ENCODE measurements at places on chromosomes 3 and 15.

GRCh38 chr3:163071713-163072112, 1575.1 kb downstream of the OTOL1 start:
- DNase-seq: peak; percentile 62

- no peak for DNase-seq
Observed at GRCh38 chr15:36067483-36068274, 511.7 kb upstream of the CDIN1 start.

GRCh38 chr3:100113723-100114412, 433 bp downstream of the FILIP1L start:
- DNase-seq: no peak

- DNase-seq: no peak
Observed at GRCh38 chr3:177055605-177056571, 141.4 kb downstream of the TBL1XR1 start.

GRCh38 chr15:94460624-94461023, 229.3 kb downstream of the MCTP2 start:
- no peak for DNase-seq

DNA sequence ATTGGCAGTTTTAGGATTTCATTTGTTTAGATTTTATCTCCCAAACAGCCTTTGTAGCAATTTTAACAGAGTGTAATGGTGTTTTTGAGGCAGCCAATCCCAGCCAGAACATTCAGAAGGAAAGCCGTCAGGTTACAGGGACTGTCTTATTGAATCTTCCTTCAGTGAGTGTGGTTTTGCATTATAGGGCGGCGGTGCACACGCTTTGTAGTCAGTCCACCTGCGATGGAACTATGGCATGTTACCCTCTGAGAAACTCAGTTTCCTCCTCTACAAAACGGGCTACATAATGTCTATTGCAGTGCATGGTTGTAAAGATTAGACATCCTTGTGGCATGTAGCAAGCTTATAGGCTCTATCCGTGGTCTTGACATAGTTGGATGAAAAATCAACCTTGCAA, 1.0 kb downstream of the LRRC28 start:
- DNase-seq: no peak

DNA sequence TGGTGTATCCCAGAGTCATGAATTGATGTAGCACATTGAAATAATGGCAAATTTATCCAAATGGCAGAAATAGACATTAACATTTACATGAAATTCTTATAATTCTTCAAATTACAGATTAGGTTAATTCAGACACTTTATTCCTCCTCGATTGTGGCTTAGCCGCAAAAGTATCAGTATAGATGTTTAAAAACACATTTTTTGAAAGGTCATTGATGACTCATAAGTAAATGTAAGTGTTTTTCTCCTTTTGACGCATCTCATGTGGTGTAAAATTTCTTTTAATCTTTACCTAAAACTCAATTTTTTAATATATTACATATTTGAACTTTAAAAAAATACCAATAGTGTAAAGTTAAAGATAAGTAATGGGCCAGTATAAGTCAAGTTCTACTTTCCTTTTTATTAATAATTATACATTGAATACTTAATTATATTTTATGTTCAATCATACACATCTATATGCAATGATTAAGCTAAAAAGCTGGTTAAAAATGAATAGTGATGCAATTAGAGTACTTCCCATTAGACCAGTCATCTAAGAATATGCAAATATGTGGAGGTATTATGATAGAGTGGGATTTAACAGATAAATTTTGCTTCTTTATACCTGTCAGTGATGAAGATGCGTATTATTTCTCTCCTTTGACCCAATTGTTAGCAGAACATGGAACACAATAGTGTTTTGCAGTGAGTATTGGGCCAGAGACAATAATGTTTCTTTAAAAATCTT, 678.1 kb upstream of the DPPA4 start:
- no peak for DNase-seq

- no peak for DNase-seq
Observed at GRCh38 chr3:32685543-32686185, 676 bp downstream of the CNOT10 start.

GRCh38 chr15:57527382-57528091, 64.2 kb upstream of the MYZAP start:
- DNase-seq: no peak

DNA sequence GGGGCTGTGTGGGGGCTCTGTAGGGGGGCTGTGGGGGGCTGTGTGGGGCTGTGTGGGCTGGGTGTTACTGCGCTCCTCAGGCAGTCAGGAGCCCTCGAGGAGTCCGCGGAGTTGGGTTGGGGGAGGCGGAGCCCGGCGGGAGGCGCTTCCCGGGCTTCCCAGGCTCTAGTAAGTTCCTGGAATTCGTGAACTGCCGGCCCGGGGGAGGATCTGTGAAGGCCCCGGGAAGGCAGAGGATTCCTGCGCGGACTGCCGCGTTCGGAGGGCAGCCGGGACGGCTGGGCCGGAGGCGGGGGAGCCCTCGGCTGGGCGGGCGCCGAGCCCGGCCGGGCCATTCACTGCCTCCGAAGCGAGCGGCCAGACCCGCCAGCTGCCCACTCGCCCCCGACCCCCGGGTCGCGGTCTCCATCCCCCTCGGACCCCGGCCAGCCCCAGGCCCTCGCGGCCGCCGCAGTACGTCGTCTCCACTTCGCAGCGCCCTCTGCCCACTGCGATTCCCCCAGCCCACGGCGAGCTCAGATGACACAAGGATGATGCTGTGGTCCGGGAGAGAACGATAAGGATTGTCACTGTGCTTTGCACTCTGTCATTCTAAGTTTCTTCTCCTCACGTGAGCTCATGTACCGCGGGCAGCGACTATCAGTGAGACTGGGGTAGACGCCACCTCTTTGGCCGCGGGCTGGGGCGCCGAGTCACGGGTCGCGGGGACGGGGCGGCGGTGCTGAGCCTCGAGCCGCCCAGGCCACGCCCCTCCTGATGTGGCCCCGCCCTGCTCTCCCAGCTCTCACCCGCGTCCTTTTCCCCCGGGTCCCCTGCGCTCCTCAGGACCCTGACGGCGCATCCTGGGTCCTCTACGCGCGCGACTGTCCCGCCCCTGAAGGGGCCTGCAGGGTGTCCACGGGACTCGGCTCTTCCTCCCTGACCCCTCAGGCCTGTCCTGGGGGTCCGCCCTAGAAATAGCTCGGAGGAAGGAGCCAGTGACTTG, 65.3 kb downstream of the KLF13 start:
- no peak for DNase-seq

DNA sequence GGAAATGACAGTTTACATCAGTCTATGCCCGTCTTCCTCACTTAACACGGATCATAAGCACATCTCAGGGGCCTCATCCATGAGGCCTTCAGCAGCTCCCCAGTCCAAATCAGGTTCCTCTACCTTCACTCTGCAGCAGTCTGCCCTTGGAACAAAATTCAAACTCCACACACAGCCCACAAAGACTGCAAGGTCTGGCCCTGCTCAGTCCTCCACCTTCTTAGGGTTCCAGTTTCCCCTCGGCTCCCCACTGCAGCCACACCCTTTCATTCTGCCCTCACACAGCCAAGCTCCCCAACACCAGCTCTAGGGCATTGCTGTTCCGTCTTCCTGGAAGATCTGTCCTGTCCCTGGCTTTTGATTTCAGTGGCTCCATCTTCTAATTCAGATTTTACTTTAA, 95.2 kb upstream of the IQSEC1 start:
- DNase-seq: no peak

- DNase-seq: no peak
Observed at GRCh38 chr3:193214445-193214844, 26.6 kb upstream of the PLAAT1 start.

GRCh38 chr3:145188079-145188770, 972.8 kb downstream of the PLOD2 start:
- no peak for DNase-seq

- DNase-seq: no peak
Observed at GRCh38 chr15:48794697-48795134, 16.2 kb downstream of the CEP152 start.

GRCh38 chr3:114595522-114596028, 301.7 kb downstream of the TIGIT start:
- no peak for DNase-seq

- no peak for DNase-seq
Observed at GRCh38 chr3:196645897-196646665, 6.6 kb downstream of the NRROS start.

DNA sequence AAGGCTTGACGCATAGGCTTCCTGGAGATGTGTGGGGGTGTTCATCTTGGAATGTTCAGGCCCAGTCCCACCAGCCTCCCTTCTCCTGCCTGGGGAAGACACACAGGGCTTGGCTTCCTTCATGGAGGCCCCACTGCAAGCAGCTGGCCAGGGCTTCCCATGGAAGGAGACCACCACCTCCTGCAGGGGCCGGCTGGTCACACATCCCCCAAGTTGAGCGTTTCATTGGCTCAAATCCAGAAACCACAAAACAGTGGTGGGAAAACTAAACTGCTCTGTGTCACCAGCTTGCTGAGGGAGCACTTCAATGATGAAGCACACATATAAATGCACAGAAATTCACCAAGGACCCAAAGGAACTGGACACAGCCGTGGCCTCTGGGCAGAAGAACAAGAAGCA, 8.3 kb downstream of the IQSEC1 start:
- DNase-seq: no peak

- DNase-seq: no peak
Observed at GRCh38 chr3:11076711-11077110, 77.6 kb upstream of the HRH1 start.

- no peak for DNase-seq
Observed at GRCh38 chr15:54884312-54884711, 312.4 kb downstream of the RSL24D1 start.

DNA sequence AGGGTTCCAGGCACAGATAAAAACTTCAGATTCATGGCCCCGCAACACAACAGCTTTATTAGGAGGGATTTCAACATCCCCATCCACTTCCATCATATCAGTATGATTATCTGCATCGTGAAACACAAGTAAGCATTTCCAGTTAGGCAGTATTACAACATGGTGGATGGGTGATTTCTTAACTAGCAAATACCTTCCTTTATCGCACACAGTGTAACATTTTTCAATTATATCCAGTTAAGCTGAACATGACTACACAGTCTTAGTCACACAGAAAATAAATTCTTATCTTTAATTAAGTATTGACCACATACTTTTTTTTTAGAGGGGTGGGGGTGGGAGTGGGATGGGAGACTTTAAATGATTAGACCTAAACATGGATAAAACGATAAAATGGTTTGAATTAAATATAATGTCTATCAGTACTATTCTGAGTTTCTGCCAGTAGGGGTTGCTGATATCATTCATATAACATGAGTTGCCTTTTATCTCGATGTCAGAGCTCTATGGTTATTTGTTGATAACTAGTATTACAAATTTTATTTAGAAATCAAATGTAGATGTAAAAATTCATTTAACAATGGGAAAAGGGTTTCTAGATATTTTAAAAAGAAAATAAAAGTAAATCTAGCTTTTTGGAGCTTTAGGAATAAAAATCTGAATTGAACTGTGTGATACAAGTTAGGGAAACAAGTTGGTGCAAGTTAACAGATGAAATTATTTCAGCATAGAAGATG, 146.6 kb downstream of the TBL1XR1 start:
- DNase-seq: no peak

DNA sequence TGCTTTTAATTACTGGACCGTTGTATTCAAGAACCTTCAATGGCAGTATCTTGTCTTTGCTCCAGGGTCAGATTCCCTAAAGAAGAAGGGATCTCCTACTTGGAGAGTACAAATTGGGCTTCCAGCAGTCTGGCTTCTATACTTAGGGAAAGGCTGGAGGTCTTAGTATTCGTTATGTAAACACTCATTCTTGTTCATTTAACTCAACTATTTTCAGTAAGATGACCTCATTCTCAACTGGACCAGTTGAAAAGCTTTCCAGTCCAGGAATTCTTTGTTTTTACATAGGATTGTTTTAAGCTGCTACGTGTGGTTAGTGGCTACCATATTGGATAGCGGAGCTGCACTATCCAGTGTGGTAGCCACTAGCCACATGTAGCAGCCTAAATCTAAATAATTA, 4.6 kb downstream of the SENP5 start:
- DNase-seq: no peak

DNA sequence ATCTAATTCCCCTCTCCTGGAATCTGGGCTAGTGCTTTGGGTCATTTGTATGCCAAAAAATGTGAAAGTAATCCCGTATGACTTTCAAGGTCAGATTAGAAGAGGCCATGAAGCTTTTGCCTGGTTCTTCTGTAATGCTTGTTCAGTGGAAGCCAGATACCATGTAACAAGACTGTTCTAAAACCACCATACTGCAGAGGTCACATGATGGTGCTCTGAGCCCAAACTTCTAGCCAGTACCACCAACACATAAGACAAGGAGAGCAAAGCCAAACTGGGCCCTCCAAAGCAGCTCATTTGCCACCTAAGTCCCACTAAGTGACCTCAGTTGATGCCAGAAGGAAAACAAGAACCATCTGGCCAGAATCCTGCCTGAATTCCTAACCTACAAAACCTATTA, 64.3 kb upstream of the MELTF start:
- DNase-seq: no peak

DNA sequence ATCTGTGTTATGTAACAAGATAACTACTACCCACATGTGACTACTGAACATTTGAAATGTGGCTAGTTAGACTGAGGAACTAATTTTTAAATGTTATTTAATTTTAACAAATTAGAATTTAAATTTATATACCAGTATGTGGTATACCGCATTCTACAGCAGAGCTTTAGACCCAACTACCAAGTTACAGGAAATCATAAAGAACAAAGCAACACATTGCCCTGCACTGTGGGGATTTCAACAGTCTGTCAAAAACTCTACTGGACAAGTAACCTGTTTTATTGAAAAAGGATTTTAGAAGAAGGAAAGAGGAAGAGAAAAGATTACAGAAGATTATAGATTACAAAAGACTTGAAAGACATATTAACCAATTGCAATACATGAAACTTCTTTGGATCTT, 64.9 kb downstream of the DPH6 start:
- DNase-seq: no peak

GRCh38 chr3:42497009-42497731, 5.3 kb upstream of the VIPR1 start:
- DNase-seq: no peak

DNA sequence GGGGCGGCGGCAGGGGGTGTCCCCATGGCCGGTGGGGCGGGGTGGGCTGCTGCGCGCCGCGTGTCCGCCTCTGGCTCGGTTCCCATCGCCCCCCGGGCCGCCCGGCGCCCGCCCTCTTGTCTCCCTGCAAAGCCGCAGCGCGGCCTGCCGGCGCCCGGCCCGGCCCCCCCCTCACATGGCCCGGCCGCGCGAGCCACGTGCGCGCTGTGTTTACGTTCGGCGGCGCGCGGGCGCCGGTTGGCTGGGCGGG, 502 bp downstream of the NR1D2 start:
- DNase-seq: no peak

- no peak for DNase-seq
Observed at GRCh38 chr3:119912220-119912619, 130.3 kb downstream of the NR1I2 start.

GRCh38 chr3:26428992-26429391, 193.6 kb upstream of the LRRC3B start:
- no peak for DNase-seq

Measured in retinal pigment epithelial cell (primary cell).